H54 (cell line): ENCODE measurements at places on chromosomes 3 and 15.

GRCh38 chr3:12192173-12192572 is 33.5 kb upstream of the TIMP4 start:
- no peak for DNase-seq

GRCh38 chr3:38317192-38317759 is 29.3 kb upstream of the XYLB start:
- no peak for DNase-seq

GRCh38 chr3:56928379-56929068 is 126.8 kb upstream of the ARHGEF3 start:
- no peak for DNase-seq

GRCh38 chr3:71548705-71549384 is 34.7 kb downstream of the FOXP1 start:
- no peak for DNase-seq

GRCh38 chr15:61101543-61101942 is 127.6 kb downstream of the RORA start:
- no peak for DNase-seq

- DNase-seq = no peak
Observed at GRCh38 chr3:134068429-134068828, 38.7 kb upstream of the SLCO2A1 start.

DNA sequence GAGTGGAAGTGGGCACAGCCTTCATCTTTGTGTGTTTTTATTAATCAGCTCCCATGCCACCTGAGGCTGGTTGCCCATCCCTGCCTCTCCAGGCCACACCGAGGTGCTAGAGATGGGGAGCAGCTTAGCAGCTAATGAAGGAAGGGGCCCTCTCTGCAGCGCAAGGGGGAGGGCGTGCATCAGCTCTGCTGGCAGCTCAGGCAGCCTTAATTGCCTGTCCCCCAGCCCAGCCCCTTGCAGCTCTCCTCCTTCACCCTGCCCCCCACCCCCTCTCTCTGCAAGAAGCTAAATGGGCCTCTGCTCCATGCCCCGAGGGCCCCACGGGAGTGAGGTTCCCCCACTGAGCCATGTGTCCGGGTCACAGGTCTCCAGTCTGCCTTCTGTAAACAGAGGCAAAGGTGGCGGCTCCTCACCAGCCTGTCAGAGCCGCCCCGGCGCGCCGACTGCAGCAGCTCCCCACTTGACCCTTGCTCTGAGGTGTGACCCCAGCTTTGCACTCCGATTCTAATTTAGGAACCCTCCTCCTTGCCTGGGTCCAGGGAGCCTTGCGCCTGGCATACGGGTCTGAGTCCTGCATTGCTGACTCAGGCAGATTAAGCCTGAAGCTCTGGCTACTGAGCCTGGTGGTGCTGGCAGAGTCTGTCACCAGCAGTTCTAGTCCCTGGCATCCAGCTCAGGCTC is 27.9 kb upstream of the NTRK3 start:
- no peak for DNase-seq

- DNase-seq = no peak
Observed at GRCh38 chr3:106004137-106004681, 135.4 kb upstream of the CBLB start.

GRCh38 chr3:172987273-172987672 is 153.8 kb downstream of the SPATA16 start:
- DNase-seq = no peak

GRCh38 chr3:146865175-146865755 is 260.1 kb upstream of the PLSCR5 start:
- no peak for DNase-seq

DNA sequence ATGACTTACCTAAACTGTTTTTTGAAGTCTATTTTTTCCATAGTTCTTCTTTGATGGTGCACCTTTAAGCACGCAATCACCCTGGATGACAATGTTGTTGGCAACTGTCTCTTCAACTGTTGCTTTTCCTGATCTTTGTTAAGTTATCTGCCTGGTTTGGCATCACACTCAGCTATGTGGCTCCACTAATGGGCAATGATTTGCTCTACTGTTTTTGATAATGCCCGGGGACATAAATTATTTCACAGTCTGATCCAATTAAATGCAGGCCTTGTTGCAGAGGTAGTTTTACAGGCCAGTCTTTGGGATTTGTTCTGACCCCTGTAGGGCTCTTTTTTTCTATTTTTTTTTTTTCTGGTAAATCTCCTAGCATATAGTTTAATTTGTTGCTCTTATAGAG is 436.3 kb downstream of the ZNF385D start:
- DNase-seq = no peak

- DNase-seq = no peak
Observed at GRCh38 chr15:35376707-35377106, 169.3 kb downstream of the DPH6 start.

DNA sequence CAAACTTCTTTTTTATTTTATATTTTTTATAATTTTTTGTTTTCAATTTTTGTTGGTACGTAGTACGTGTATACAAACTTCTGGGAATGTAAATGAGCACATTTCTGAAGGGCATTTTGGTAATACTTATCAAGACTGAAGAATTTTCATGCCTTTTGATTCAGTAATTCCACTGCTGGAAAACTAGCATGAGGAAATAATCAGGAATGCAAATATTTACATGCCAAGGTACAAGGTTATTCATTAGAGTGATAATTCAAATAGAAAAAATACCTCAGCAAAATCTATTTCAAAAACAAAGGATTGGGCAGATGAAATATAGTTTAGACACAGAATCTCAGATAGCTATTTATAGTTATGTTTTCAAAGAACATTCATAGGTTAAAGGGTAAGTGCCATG is 128.7 kb downstream of the DMXL2 start:
- no peak for DNase-seq

- DNase-seq = no peak
Observed at GRCh38 chr15:64894395-64895056, 17.2 kb upstream of the ANKDD1A start.

- no peak for DNase-seq
Observed at GRCh38 chr3:129421988-129422745, 6.3 kb downstream of the EFCAB12 start.

DNA sequence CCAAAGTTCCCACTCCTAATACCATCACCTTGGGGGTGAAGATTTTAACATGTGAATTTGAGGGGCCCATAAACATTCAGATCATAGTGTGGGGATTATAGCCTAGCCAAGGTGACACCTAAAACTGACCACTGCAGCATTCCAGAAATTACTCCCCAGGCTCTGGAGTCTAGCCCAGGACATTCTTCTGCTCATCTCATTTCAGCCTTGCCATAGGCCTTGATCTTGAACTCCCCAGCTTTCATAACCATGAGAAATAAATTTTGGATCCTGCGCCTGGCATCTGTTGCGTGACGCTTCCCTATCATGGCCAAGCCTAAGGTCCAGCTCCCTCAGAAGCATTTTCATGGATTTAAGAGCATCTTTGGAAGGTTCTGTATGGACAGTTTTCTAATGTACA is 502.9 kb upstream of the THBS1 start:
- no peak for DNase-seq

GRCh38 chr15:90360746-90361145 is 8.7 kb downstream of the ZNF774 start:
- DNase-seq = no peak

DNA sequence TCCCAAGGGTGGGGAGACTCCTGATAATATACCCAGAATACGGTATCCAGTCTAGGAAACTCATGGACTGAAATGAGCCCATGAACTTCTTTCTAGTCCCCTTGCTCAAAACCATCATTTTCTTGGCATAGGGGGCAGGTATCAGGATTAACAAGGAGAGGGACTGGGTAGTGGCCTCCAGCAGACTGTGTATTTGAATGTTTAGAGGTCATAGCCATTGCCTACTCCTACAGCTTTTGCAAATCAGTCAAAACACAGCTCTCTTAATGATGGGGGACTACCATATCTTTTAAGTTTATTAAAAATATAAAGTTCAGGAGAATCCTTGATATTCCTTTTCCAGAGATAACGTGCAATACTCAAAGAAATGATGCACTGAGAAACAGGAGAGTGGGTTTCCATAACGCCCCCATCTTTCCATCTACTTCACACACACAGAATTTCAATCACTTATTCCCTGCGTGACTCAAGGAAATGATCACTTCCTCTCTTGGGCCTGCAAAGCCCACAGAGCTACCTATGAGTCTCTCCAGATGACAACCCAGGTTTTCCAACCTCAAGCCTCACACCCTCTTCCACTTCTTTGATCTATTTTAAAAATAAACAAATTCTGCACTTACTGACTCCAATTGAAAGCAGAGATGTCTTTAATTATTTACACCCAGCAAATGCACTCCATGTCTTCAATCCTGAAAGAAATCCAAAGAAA is 584.0 kb upstream of the LMCD1 start:
- no peak for DNase-seq

- no peak for DNase-seq
Observed at GRCh38 chr3:23075496-23075895, 127.6 kb upstream of the UBE2E2 start.

- no peak for DNase-seq
Observed at GRCh38 chr3:176032043-176032442, 1165.2 kb downstream of the TBL1XR1 start.

- no peak for DNase-seq
Observed at GRCh38 chr3:71416876-71417275, 166.7 kb downstream of the FOXP1 start.

DNA sequence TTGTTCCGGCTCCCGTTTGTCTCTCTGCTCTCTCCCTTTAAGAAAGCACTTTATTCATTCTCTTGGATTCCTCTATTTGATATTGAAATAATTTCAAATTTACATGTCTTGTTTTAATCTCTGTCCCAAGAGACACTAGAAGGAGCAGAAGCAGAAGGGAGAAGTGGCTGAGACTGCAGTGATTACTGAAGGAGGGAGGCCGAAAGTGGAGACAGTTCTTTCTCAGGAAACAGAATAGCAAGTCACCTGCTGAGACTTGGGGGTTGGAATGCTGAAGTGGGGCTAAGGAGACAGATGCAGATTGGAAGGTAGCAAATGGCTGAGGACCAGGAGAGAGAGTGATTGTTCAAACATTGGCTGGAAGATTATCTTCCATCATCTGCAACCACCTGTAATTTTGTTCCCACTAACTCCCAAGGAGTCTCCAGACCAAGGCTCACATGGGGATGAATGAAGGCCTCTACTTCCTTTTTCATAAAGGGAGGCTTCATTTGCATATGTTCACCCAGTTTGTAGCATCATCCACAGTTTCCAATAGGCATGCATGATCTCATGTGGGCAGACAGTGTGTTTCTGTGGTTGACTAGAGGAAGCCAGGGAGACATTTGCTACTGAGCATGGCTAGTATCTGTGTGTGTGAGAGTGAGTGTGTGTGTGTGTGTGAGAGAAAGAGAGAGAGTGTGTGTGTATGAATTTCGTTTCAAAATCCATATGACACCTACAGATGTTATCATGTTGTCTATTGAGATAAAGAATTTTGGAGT is 24.0 kb downstream of the LTF start:
- DNase-seq = no peak
